Thoracic aorta (tissue), 2 donors: ENCODE measurements at places on chromosomes 5 and 9. TPM values are rescaled to one million over a fixed set of nuclear protein-coding genes. Genes with fewer than 3 reads are reported as not detected.

Gene ARAP3
- 16.2 TPM for total RNA-seq

DNA sequence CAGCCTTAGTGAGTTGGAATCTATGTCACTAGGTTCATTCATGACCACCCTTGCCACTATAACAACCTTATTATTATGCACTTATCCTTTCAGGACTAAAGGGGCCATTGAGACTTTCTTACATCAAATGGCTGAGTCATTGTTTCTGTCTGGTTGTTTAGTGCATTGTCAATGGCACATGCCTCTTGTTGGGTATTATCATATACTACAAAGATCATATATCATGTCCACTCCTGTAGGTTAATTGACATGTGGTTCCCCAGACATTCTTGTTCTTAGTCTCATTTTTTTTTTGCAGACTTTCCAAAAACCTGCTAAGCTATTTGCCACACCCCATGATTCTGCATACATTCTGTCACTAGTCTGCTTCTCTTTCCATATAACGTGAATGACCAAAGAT lies 66.7 kb upstream of the PRDM9 start:
- H3K4me3 ChIP-seq, result no peak overlapping the region

- H3K36me3 ChIP-seq, result no peaks in the 10 kb centered on the region
- DNase-seq, result no peak
- H3K27ac ChIP-seq, result no peak overlapping the region
- peaks cover 86% of the 10 kb centered on the region for H3K4me1 ChIP-seq
Observed at GRCh38 chr5:78537821-78538220, 110.8 kb downstream of the LHFPL2 start.

- H3K27ac ChIP-seq, result no peak overlapping the region
- H3K36me3 ChIP-seq, result no peaks in the 10 kb centered on the region
- no peak for DNase-seq
Observed at GRCh38 chr9:24333629-24334028, 212.1 kb downstream of the IZUMO3 start.

DNA sequence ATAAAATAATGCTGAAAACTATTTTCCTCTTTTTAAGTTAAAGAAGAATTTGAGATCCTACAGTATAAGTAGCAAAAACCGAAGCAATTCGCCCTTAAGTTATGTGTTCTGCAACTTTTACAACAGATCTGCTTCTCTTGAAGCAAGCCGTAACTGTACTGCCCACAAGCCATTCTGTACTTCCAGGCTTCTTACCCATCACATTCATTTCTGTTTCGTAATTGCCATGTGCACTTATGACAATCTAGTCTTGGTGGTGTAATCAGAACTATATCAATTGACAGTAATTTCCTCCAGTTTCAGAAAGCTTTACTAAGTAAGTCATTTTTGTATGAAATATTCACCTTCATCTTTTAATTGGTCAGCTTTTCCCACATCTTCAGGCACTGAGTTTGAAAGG lies 13.8 kb downstream of the SGTB start:
- H3K36me3 ChIP-seq, result peaks cover 17% of the 10 kb centered on the region
- no peak overlapping the region for H3K4me3 ChIP-seq
- H3K27me3 ChIP-seq, result no peaks in the 10 kb centered on the region
- no peak overlapping the region for H3K27ac ChIP-seq
- no peak for DNase-seq

DNA sequence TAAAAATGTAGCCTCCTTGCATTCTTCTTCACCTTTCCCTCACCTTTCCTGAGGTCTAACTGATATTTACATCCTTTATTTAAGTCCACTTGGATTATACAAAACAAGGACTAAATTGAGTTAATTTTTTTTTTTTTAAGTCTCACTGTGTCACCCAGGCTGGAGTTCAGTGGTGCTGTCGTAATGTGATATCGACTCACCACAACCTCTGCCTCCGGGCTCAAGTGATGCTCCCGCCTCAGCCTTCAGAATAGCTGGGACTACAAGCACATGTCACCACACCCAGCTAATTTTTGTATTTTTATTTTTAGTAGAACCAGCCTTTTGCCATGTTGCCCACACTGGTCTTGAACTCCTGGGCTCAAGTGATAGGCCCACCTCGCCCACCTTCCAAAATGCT lies 195.3 kb downstream of the BNC2 start:
- H3K36me3 ChIP-seq, result no peaks in the 10 kb centered on the region
- H3K27me3 ChIP-seq, result no peaks in the 10 kb centered on the region
- DNase-seq, result no peak
- no peaks in the 10 kb centered on the region for H3K4me1 ChIP-seq

- H3K4me3 ChIP-seq, result no peak overlapping the region
- no peaks in the 10 kb centered on the region for H3K27me3 ChIP-seq
- DNase-seq, result no peak
- no peaks in the 10 kb centered on the region for H3K36me3 ChIP-seq
- peaks cover 13% of the 10 kb centered on the region for H3K4me1 ChIP-seq
Observed at GRCh38 chr9:37198039-37198729, 77.8 kb downstream of the ZCCHC7 start.

- no peak overlapping the region for H3K4me3 ChIP-seq
- DNase-seq, result no peak
- H3K4me1 ChIP-seq, result no peaks in the 10 kb centered on the region
- H3K27ac ChIP-seq, result no peak overlapping the region
Observed at GRCh38 chr9:116646661-116647514, 40.2 kb upstream of the TRIM32 start.

- no peak for DNase-seq
- no peak overlapping the region for H3K4me3 ChIP-seq
- H3K27ac ChIP-seq, result no peak overlapping the region
- H3K4me1 ChIP-seq, result peaks cover 12% of the 10 kb centered on the region
Observed at GRCh38 chr5:57302164-57302563, 128.3 kb downstream of the GPBP1 start.

GRCh38 chr9:76045221-76045620 lies 154.7 kb downstream of the PCSK5 start:
- DNase-seq, result no peak
- H3K27me3 ChIP-seq, result no peaks in the 10 kb centered on the region
- H3K4me1 ChIP-seq, result no peaks in the 10 kb centered on the region
- H3K27ac ChIP-seq, result no peak overlapping the region
- H3K4me3 ChIP-seq, result no peak overlapping the region

DNA sequence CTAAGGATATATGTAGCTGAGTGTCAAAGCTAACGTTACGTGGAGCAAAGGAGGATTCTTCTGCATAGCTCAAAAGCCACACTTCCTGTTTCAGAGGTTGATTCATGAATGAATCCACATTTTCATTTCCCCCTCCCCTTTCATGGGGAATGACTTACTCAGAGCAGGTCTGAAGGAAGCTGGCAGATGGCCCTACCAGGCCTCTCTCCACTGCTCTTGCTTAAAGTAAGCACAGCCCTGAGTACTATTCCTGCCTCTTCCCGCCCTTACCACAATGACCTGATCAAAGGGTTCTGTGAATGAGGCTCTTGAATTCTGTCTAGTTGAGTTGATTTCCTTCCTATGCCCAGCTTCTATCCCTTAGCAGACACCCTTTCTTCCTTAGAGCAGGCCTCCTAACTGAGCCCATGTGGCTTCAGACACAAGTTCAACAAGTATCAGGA lies 6.3 kb downstream of the IGIP start:
- H3K36me3 ChIP-seq, result no peaks in the 10 kb centered on the region
- H3K4me3 ChIP-seq, result no peak overlapping the region
- no peaks in the 10 kb centered on the region for H3K27me3 ChIP-seq
- no peak overlapping the region for H3K27ac ChIP-seq

DNA sequence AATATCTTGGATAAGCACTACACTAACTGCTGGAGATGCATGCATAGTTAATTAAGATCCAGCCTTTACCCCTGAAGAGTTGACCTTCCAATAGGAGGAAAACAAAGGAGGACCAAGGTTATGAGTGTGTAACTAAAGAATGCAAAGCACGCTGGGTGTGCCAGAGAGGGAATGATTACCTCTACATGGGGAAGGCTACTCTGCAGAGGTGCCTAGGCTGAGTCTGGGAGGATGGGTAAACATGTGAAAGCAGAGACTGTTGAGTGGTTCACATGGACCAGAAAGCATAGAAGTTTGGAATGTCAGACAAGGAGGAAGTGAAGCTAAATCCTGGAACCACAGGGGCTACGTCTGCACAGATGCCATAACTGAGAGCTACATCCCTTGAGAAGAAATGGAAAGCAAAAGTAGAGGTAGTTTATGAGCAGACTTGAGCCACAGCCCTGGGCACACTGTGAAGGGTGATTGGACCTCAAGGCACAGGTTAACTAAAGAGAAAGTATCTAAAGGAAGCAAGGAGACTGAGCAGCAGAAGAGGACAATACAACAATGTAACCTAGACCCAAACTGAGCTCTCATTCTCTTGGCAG lies 176.2 kb downstream of the DENND1A start:
- no peak for DNase-seq
- H3K4me1 ChIP-seq, result no peaks in the 10 kb centered on the region
- H3K27me3 ChIP-seq, result no peaks in the 10 kb centered on the region
- H3K36me3 ChIP-seq, result peaks cover 10% of the 10 kb centered on the region

GRCh38 chr5:57780961-57781325 lies 298.3 kb upstream of the ACTBL2 start:
- H3K27me3 ChIP-seq, result no peaks in the 10 kb centered on the region
- H3K4me1 ChIP-seq, result peaks cover 12% of the 10 kb centered on the region
- DNase-seq, result no peak
- H3K4me3 ChIP-seq, result no peak overlapping the region
- H3K36me3 ChIP-seq, result no peaks in the 10 kb centered on the region
- no peak overlapping the region for H3K27ac ChIP-seq

DNA sequence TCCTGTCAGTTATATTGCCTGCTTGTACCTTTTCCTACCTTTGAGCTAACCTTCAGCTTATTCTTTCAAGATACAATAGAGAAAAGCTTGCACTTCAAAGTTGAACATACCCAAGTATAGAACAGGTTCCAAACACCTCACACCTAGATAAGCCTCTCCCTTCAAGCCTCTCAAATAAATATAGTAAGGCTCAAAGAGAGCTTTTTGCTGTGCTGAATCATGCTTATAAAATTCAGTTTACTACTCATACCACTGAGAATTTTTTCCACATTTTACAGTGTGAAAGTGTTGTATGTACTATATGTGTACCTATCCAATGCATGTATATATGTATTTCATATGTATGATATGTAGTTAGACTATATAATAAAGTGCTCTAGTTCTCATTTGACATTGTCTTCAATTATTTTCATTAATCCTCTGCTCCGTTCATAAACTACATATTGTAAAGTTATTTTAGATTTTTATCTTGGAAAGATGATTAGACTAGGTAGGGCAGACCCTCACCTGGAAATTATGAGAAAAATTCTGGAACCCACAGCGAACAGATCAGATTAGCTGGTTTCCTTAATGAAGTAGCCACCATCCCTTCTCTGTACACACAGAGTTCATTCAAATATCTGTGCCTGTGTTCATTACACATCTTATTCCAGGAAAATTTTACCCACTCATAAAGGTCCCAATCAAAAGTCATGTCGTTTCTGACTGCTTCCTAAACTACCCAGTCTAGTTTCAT lies 149.2 kb upstream of the RGMB start:
- H3K27ac ChIP-seq, result no peak overlapping the region
- H3K4me3 ChIP-seq, result no peak overlapping the region
- H3K36me3 ChIP-seq, result no peaks in the 10 kb centered on the region
- no peaks in the 10 kb centered on the region for H3K27me3 ChIP-seq
- H3K4me1 ChIP-seq, result no peaks in the 10 kb centered on the region

DNA sequence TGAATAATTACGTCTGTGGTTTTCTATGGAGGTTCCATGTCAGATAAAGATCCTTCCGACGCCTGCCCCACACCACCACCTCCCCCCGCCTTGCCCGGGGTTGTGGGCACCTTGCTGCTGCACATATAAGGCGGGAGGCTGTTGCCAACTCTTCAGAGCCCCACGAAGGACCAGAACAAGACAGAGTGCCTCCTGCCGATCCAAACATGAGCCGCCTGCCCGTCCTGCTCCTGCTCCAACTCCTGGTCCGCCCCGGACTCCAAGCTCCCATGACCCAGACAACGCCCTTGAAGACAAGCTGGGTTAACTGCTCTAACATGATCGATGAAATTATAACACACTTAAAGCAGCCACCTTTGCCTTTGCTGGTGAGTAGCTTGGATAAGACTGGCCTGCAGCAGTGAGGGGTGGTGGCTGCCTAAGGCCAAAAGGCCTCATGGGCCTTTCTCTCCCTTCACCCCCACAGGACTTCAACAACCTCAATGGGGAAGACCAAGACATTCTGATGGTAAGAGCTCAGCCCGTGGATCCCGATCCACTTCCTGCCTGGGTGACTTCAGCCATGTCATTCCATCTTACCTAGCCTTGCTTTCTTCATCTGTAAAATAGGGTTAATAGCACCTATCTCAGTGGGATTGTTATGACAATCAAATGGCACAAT lies at the start of gene IL3:
Gene IL3 (plus strand): TSS at position 155 of the 661 bp plus-strand sequence. CDS start 52 bp downstream, at position 207.
- no peak for DNase-seq
- H3K4me1 ChIP-seq, result no peaks in the 10 kb centered on the region
- no peak within 1 kb of the TSS for H3K4me3 ChIP-seq
- H3K27ac ChIP-seq, result no peak within 1 kb of the TSS
- H3K36me3 ChIP-seq, result no peaks in the 10 kb centered on the region
- H3K27me3 ChIP-seq, result no peaks in the 10 kb centered on the region

- peaks cover 45% of the 10 kb centered on the region for H3K4me1 ChIP-seq
- no peaks in the 10 kb centered on the region for H3K27me3 ChIP-seq
- no peak for DNase-seq
- H3K36me3 ChIP-seq, result no peaks in the 10 kb centered on the region
Observed at GRCh38 chr9:16868701-16869100, 1.8 kb downstream of the BNC2 start.

GRCh38 chr9:88090151-88090581 lies 48.1 kb downstream of the SPATA31C2 start:
- no peaks in the 10 kb centered on the region for H3K36me3 ChIP-seq
- H3K27me3 ChIP-seq, result no peaks in the 10 kb centered on the region
- H3K4me1 ChIP-seq, result no peaks in the 10 kb centered on the region

- no peaks in the 10 kb centered on the region for H3K36me3 ChIP-seq
- no peaks in the 10 kb centered on the region for H3K4me1 ChIP-seq
- no peak overlapping the region for H3K4me3 ChIP-seq
Observed at GRCh38 chr9:83372957-83373356, 165.2 kb downstream of the FRMD3 start.

DNA sequence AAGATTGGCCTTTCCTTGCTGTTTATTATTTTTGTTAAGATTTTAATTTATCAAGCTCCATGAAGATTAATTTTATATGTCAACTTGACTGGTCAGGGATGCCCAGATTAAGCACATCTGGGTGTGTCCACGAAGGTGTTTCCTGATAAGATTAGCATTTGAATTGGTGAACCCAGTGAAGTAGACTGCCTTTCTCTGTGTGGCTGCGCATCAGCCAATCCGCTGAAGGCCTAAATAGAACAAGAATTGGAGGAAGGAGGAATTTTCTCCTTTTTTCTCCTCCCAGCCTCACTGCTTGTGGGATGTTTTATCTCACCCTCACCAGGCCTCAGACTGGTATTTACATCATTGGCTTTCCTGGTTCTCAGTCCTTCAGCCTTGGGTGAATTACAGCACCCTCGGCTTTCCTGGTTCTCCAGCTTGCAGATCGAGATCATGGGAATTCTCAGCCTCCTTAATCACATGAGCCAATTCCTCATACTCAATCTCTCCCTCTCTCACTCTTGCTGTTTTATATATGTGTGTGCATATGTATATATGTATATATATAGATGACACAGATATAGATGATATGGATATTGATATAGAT lies 135.4 kb upstream of the SPEF2 start:
- no peak overlapping the region for H3K4me3 ChIP-seq
- DNase-seq, result no peak
- peaks cover 12% of the 10 kb centered on the region for H3K4me1 ChIP-seq

- no peaks in the 10 kb centered on the region for H3K27me3 ChIP-seq
- no peak overlapping the region for H3K27ac ChIP-seq
- H3K36me3 ChIP-seq, result no peaks in the 10 kb centered on the region
- no peak overlapping the region for H3K4me3 ChIP-seq
- H3K4me1 ChIP-seq, result no peaks in the 10 kb centered on the region
Observed at GRCh38 chr9:109264877-109265587, 55.8 kb downstream of the EPB41L4B start.
